ENCODE measurements at places on chromosomes 6 and 20.

GRCh38 chr6:40485300-40485699, 101.9 kb downstream of the LRFN2 start:
- no peak for DNase-seq

DNA sequence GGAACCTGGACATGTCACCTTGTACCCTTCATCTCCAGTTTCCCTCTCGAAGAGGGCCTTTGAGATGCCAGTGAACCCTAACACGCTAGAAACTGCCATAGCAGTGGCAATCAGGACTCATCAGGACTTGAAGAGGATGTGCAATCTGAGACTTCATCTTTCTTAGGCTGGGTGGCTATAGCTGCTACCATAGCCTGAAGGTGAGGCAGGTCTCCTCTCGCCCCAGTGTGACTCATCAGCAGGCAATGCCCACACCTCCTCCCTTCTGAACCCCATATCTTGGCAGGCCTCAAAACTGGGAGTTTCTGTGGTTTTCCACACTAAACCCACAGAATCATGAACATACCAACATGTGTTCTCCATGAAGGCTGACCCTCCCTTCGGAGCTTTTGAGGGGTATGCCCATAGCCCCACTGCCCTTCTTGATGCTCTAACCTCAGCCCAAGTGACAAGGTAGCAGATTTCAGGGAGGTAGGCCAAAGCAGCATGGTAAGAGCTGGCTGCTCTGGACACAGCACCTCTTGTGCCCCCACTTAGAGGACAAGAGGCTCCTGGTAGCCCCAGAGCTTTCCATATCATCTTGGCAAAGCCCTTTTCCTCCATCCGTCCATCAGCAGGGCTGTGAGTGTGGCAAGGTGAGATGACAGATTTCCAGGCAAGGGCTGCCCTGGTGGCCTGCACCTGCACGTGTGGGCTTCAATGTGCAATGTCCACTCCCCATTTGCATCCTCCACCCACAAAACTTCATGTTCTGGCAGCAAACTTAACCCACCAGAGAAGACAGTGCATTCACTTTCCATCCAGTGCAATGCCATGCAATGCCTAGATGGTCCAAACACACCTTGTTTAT, 2.6 kb downstream of the BLCAP start:
- no peak for DNase-seq

DNA sequence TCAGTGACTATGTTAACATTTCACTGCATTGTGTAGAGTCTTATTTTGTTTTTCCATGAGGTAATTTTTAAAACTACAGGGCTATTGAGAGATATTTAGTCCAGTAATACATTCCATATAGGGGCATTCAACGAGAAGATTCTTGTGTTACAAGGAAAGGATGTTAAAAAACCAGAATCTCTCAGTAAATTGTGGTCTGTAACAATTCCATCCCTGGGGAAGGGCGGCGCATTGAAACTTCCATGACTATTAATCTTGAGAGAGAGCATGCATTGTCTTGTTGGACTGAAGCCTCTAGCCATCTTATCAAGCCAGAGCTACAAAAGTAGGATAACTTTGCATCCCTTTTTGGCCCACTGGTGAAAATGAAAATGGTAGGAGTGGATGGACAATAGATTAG, 119.7 kb downstream of the BCKDHB start:
- DNase-seq, result no peak

DNA sequence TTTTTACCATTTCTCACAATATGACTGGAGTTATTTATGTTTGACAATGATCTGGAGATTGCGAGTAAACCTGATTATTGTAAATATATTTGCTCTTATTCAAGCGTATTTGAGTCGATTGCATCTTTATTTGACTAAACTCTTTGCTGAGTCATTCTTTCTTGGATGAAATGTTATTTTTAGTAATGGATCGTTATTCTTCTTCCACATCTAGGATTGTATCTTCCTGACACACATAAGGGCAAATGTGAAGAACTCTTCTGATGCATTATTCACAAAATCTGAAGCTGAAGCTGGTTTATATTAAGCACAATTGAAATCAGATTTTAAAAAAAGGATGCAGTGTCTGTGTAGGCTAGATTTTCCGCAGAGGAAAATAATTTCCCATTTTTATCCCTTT, 68.2 kb downstream of the SEL1L2 start:
- DNase-seq, result no peak

DNA sequence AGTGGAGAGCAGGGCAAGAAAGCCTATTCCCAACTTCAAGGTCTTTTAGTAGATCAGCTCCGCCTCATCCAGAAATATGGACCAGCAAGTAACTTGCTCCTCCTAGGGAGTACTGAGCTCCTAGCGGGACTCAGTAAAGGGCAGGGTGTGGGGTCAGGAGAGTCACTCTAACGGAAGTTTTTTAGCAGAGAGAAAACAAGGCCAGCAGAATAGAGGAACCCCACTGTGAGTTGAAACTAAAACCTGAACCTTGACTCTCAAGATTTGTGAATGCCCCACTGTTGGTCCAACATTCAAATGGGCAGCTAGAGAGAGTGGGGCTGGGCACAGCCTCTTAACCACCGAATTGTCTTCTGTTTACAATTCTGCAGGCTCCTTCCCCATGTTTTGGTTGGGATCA, 244.8 kb downstream of the FARS2 start:
- no peak for DNase-seq

DNA sequence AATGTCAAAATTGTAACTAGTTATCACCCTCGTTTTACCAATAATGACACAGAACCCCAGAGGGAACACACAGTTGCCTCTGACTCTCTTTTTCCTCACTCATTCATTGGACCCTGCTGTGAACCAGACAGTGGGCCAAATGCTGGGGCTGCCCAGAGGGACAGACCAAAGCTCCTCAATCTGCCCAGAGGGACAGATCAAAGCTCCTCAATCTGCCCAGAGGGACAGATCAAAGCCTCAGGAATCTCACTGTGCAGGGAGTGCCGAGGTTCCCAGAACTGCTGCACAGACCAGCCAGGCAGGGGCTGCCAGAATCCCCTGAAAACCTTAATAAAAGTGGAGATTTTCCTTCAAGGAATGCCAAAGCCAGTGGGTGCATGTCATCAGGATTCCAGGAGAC, 179.1 kb downstream of the SOD2 start:
- no peak for DNase-seq

DNA sequence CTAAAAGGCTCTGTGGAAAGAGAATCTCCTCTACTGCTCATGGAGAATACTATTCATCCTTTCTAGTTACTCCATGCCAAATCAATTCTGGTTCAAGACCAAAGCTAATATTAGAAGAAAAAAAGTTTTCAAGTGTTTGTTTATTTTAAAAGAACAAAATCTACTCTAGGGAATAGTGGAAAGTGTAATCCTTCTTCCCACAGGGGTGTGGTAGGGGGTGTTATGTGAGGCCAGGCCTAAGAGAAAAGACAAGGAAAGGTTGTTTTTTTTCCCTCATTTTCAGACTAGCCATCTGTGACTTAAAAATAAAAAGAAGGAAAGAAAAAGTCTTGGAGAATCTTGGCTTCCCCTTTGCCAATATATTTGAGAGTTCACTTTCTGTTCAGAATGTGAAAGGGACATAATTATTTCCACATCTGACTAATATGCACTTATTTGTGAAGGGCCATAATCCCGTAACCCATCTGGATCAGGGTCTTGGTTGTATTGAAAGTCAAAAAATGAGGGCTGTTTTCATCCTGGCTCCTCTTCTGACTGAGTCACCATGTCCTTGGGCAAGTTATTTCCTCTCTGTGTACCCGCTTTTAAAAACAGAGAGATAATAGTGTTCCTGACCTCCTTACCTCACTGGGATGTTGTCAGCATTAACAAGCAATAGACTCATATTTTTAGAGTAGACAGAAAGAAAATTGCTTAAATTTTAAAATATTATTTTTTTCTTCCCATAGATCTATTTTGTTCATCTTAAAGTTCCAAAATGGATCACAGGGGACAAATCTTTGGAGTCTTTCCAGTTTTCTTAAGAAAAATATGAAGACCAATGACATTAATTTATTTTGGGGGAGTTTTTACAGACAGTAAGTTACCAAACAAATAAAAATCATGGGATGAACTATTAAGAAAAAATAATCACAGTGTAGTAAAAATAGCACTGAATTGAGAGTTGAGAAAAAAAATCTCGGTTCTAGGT, 233.7 kb downstream of the IBTK start:
- no peak for DNase-seq

GRCh38 chr6:49849213-49849907, 17.0 kb downstream of the CRISP1 start:
- peak; percentile 36 for DNase-seq

DNA sequence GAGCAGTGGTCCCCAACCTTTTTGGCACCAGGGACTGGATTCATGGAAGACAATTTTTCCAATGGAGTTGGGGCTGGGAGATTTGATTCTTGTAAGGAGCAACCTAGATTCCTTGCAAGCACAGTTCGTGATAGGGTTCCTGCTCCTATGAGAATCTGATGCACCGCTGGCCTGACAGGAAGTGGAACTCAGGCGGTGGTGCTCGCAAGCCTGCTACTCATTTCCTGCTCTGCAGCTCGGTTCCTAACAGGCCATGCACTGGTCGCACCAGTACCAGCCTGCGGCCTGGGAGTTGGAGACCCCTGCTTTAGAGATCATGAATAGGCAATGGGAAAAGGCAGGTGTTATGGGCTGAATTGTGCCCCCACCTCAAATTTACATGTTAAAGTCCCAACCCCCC, 131.2 kb downstream of the PFDN4 start:
- no peak for DNase-seq

GRCh38 chr6:62516291-62517141, 230.5 kb upstream of the KHDRBS2 start:
- DNase-seq, result no peak

Data from CD4-positive, alpha-beta T cell treated with Interferon alpha-2 for 1 hour (primary cell).